ENCODE measurements at places on chromosomes 1 and 21.

DNA sequence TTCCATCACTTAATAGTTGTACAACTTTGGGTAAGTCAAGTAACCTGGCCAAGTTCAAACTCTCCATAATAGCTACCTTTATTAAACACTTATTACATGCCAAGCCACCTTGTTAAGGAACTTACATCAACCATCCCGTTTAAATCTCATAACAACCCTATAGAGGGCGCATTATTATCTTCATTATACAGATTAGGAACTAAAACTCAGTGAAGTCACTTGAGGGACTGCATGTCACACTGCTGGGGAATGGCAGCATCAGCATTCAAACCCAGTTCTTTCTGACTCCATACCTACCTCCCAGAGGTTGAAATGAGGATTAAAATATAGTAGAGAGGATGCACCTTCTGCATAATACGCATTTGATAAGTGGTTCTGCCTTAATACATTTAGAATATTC is 47.1 kb upstream of the PLA2G2C start:
- no peak for DNase-seq

DNA sequence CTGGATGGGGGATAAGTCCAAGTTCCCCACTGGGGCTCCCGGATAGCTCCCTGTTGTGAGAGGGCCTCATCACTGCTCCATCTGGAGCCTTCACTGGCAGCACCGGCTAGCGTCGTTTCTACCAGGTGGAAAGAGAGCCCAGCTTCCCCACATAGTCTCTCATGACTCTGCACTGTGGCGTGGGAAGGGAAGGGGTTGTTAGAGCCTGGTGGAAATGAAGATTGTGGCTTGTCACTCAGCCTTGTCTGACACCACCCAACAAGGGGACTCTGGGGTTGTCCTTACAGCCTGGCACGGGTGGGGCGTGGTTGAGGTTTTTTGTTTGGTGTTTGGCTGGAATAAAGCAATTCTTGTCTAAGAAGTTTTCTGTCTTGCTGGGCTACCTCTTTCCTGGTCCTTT is 94.6 kb downstream of the ADARB1 start:
- no peak for DNase-seq

DNA sequence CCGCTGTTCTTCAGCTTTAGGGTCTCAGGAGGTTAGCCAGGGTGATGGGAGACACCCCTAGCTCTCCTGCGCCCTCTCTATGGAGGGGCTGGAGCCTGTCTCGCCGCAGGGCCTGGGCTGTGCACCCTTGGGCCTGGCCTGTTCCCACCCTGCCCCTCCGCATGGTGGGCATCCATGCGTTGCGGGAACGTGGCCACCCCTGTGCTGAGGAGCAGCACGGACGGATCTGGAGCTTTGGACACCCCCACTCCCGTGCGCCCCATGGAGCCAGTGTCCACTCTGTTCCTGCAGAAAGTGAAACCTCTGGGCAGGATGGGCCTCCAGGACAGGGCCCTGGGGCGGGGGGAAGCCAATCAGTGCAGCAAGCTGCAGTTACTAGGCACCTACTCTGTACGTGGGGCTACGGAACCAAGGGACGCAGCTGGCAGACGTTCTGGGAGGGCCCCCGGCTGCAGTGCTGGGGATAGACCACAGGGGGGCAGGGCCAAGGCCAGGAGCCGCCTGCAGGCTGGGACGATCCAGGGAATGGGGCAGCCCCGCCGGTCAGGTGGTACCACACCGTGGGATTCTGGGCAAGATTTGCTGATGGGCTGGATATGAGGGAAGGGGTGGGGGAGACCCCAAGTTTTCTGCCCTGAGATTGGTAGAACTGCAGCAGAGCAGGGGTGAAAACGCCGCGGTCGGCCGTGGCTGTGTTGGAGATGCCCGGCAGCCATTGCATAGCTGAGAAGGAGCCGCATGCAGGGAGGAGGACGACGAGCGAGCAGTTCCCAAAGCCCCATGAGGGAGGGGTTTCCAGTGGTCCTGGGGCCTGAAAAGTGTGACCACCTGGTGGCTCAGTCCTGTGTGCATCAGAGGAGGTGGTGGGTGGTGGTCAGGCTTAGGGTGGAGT is 43.3 kb downstream of the TP73 start:
- DNase-seq: peak; percentile 62

DNA sequence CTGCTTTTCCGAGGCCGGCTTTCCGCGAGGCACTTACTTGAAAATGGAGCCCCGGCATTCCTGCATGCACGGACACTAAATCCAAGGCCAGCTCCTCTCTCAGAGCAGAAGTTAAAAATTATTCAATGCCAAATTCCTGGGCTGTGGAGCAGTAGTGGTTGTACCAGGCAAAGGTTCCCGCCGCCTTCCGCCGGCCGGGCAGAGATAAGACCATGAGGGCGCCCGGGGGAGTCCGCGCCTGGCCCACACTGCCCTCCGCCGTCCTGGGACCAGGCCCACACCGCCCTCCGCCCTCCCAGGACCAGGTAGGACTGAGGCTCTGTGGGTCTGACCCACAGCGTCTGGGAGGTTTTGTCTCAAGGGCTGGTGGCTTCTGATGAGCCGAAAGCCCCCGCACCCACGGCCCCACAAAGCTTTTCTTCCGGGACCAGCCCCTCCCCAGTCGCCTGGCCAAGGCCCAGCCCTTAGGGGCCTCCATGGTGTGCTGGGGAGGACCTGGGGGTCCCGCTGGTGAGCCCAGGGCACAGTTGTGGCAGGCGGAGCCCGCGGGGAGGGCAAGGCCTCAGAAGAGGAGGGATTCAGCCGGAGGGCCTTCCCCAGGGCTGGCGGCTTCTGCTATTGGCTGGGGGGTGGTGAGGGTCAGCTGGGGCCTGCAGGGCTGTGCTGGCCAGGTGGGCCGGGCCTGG is 12.7 kb upstream of the C1orf159 start:
- no peak for DNase-seq

DNA sequence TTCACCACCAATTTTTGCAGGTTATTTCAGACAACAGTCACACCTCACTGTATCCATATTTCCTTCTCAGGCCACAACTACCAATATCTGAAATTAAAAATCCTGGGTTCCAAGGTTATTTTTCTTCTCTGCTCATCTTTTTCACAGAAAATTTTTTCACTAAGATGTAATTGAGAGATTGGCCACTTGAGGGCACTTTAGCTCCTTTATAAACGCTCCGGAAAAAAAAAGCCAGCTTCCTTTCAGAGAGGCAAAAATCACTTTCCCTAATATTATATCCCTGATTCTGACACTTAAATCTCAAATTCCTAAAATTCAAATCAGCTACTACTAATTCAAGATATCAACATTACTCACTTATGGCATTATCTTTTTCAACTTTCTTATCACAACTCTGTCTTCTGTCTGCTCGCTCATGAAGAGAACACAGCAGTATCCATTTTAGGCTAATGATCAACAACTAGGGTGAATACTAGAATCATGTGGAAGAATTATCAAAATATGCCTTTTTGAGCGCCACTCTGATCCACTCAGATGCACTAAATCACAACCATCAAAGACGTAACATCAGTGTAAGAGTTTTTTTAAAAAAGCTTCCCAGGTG is 101.4 kb upstream of the RGS1 start:
- DNase-seq: peak; percentile 50

DNA sequence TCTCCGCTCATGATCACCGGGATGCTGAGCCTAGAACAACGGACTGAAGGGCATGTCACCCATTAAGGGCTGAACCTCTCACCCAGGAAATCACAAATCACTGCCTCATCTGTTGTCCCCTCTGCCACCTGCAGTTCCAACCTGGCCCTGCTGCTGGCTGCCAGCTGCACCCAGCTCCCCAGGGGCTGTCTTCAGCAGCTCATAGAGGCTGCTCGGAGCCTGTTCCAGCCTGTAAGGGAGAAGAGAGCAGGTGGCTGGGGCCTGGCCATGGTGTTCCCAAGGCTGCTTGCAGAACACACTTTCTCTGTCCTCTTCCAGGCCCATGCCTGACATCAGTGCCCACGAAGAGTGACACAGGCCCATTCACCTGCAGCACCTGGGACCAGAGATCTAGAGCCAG is 44.5 kb upstream of the DISP3 start:
- DNase-seq: no peak

GRCh38 chr1:181548497-181548896 is 65.2 kb downstream of the CACNA1E start:
- peak; percentile 46 for DNase-seq

DNA sequence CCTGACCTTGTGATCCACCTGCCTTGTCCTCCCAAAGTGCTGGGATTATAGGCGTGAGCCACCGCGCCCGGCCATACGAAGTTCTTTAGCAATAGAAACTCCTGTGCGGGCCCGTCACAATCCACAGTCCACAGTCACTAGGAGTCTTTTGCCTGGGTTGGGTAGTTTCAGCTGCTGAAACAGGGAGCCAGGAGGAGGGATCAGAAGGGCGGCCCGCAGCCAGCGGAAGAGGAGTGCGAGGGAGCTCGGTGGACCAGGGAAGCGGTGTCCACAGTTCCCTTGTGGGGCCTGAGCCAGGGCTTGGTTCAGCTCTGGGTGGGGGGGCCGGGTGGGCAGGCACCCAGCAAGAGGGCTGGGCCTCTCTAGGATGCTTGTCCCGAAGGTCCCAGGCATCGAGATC is 17.9 kb upstream of the HSPG2 start:
- no peak for DNase-seq

DNA sequence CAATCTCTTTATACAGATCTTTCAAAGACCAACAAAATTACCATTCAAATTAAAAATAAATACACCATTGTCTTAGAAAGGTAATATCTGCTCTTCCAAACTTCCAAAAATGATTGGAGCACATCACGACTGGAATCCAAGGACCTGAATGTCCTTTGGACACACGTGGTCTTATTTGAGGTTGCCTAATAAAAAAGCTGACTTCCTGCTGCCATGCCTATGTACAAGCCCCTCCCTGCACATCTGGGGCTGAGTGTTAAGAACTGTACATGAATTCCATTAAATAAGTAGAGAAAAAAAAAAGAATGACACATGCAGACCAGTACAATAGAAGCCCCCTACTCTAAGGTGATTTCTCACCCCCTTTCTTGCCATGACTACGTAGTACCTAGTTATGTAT is 73.6 kb downstream of the SUSD4 start:
- no peak for DNase-seq

- no peak for DNase-seq
Measured at GRCh38 chr1:243443557-243443956, 187.7 kb downstream of the SDCCAG8 start.

DNA sequence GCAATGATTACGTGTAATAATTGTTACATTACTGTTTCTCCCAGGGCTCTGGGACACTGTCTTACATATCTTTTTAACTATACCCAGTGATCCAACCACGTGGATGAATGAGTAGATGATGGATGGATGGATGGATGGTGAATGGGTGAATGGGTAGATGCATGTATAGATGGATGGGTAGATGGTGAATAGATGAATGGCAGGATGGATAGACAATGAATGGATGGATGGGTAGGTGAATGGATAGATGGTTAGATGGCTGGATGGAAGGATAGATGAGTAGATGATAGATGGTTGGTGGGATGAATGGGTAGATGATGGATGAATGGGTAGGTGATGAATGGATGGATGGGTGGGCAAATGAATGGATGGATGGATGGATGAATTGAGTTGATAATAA is 135.9 kb downstream of the HUNK start:
- no peak for DNase-seq

DNA sequence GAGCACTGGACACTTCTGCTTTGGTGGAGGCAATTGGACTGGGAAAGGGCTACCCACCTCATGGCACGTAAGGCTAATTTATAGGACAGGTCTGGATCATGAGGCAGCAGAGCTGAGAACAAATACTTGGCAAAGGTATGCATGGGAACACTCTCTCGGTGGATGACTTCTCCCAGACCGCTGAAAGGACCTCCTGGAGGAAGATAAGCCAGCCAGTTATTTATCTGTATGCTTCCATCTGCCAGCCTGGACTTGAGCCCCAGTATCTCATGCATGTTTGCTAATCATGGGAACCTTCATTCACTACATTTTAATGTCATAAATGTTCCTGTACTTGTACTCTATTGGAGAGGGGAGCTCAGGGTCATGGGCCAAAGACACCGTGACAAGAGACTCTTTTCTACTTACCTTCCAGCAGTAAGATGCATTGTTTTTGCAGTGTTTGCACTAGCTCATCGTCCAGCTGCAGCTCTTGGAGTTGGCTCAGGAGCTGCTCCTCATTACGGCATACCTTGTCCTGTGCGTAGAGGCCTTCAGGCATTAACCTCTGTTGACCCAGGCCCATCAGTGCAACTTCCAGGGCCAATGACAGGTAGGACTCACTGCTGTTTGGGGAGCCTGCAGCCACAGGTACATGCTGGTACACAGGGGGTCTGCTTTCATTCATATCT is 23.7 kb downstream of the UROD start:
- no peak for DNase-seq

DNA sequence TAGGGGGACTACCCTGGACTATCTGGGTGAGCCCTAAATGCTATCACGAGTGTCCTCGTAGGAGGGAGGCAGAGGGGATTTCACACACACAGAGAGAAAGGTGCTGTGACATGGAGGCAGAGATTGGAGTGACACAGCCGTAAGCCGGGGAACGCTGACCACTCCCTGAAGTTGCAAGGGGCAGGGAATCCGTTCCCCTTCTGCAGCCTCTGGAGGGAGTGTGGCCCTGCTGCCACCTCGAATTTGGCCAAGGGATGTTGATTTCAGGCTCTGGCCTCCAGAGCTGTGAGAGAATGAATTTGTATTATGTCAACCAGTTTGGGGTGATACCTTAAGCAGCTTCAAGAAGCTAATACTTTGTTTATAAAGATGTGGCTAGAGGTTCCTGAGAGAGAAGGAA is 137.7 kb downstream of the ACTL8 start:
- DNase-seq: no peak

- DNase-seq: peak; percentile 5
Measured at GRCh38 chr1:194533641-194534040, 1347.2 kb upstream of the B3GALT2 start.

- DNase-seq: peak; percentile 28
Measured at GRCh38 chr1:43447891-43448708, 5.6 kb downstream of the HYI start.

DNA sequence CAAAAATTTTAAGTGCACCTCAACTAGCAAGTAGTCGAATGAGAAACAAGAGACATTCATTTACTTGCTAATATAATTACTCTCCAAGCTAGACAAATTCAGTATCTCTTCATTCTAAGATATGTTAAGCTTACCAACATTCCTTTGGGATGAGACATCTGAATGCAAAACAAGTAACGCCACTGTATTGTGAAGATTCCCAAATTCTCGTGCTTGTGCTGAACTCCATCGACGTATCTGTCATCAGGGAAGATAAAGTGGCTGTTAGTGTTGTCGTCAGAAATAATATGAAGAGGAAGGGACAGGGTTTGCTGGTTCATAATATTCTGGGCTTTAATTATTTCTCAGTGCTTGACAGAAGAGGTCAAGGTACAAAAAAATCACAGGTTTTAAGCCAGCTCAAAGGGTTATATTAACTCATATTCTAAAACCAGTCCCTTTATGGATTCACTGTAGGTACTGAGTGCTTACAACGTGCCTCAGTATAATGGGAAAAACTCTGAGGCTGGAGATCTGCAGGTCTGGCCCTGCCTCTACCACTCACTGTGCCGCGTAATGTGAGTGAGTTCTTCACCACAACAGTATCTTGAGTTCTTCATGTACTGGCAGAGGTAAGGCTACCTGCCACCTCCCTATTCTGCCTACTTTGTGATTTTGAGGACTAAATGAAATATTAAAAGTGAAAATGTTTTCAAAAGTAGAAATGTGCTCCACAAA is 42.0 kb downstream of the PCSK9 start:
- DNase-seq: peak; percentile 70
